ENCODE measurements at places on chromosomes 2 and 18.
A peak's percentile ranks its signal among the peaks of the same experiment; 100 is the strongest.

DNA sequence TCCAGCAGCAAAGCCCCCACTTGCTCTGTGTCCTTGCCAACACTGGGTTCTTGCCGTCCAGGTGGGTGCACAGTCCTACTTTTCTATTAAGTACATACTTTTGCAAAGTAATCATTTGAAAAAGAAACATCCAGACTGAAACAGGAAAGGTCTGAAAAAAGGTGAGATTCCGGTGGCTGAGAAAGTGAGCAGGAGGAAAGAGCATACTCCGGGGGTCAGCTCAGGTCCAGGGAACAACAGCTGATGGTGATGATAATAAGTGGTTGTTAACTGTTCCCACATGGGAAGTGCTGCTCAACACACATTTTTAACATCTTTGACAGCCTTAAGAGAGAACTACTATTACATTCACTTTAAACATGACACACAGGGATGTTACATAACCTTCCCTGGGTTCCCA lies 86.1 kb upstream of the UXS1 start:
- DNase-seq: no peak

DNA sequence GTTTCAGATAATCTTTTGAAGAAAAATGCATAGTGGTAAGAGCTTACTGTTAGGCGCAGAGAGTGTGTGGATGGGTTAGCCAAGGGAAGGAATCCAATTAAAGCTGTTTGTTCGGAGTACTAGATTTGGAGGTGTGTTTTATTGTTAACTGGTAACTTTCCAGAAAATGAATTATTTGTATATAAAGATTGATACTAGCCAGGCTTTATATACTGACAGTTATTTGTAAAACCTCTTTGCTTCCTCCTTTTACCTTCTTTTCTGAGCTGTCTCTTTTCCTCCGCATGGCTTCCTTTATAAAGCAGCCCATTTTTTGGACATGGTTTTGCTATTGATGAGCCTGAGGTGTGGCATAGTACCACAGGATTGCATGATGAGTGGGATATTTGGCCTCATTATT lies 25.6 kb downstream of the SPTBN1 start:
- no peak for DNase-seq

DNA sequence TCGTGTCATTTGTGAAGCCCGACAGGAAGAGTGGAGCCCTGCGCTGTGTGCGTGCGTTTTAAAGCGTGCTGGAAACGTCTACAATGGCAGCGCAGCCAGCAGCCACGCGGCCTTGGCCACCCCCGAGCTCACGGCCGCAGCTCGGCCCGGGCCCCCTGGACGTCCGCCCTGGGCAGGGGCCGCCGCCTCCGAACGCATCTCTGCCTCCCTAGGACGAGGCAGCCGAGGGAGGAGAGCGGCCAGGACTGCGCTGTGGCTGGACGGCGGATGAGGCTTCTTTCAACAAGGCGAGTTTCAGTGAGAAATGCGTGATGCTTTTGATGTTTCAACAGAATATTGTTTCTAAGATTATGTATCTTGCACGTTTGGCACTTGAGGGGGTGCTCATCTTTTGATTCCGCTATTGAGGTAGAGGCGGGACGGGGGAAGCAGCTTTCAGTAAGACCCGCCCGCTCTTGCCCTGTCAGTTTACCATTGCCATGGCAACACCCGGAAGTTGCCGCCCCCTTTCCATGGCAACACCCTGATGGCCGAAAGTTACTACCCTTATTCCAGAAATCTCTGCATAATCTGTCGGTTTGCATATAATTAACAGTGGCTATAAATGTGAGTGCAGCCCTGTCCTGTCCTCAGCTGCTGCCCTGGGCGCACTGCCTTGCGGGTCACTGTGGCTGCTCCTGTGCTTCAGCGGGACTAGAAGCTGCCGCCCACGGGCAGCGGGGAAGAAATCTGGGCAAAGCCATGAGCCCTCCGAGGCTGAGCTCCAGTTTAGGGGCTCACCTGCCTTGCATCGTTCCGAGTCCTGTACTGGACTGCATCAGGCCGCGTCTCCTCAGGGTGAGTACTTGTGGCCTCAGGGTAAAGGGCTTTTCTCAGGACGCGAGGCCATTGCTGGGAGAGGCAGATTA lies 38.6 kb downstream of the ADNP2 start:
- DNase-seq: peak; percentile 73

DNA sequence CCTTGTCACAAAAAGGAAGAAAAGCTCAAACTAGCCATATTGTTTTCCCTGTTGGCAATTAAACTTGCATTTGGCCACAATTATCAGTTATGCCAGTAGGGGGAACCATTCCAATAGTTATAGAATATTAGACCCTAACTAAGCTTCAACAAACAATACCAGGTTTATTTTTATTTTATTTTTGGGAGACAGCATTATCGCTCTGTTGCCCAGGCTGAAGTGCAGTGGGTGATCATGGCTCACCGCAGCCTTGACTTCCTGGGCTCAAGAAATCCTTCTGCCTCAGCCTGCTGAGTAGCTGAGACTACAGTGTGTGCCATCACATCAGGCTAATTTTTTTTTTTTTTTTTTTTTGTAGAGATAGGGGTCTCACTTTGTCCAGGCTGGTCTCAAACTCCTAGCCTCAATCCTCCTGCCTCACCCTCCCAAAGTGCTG lies 102.1 kb downstream of the ATAD2B start:
- DNase-seq: peak; percentile 54

All from AG10803 (cell line).